Caco-2 (cell line): ENCODE measurements at places on chromosomes 11 and 22.

- DNase-seq: no peak
These were observed 7.9 kb downstream of the ASPHD2 start for GRCh38 chr22:26436903-26437515.

DNA sequence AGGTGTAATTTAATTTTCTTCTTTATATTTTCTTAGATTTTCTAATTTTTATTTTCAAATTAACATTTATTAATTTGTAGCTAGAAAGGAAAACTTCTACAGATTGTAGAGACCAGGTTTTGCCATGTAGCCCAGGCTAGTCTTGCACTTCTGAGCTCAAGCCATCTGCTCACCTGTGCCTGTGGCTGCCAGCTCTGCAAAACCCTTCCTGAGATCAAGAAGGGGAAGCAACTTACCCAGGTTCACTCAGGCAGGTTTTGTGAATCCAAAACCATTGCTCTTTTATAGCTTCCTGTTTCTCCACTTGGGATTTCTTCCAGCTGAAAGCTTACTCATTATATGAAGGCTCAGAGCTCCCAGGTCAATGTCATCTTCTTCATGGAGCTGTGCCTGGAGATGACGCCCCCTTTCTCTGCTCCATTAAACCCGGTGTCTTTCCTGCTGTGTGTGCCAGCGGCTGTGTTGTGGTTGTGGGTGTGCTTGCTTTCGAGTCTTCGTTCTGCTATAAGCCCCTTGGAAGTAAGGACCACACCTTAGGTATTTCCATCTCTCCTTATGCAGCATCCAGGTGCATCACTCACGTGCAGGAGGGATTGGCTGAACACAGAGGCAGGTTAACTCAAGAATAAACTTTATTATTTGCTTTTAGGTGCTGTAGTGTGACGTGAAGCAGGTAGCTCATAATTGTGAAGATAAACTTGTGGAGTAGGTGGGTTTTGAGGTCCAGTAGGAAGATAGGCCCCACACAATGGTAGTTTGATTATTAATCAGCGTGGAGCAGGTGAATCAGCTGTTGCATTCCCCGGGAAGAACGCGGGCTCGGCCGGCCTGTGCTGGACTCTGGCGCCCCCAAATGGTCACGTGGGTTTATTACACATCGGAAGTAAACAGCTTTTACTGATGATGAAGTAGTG is 42.2 kb upstream of the INCENP start:
- DNase-seq: peak; percentile 87

DNA sequence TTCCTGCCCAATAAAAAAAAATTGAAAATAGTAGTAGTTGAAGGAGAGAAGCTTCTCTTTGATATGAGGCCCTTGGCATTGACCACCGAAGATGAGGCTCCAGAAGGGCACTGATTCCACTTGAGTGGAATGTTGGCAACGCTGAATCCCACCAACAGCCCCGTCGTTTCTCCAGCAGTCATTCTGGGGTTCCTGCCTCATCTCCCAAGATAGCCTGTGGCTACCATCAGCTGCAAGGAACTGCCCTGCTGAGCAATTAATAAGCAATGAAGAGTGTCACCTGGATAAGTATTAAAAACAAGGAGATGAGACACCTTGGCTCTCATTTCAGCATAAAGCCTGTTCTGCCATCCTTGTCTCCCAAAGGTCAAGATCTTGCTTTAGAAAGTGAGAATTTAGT is 144.1 kb downstream of the CSNK2A3 start:
- no peak for DNase-seq

GRCh38 chr11:126502159-126502558 is 146.7 kb downstream of the ST3GAL4 start:
- DNase-seq: no peak

DNA sequence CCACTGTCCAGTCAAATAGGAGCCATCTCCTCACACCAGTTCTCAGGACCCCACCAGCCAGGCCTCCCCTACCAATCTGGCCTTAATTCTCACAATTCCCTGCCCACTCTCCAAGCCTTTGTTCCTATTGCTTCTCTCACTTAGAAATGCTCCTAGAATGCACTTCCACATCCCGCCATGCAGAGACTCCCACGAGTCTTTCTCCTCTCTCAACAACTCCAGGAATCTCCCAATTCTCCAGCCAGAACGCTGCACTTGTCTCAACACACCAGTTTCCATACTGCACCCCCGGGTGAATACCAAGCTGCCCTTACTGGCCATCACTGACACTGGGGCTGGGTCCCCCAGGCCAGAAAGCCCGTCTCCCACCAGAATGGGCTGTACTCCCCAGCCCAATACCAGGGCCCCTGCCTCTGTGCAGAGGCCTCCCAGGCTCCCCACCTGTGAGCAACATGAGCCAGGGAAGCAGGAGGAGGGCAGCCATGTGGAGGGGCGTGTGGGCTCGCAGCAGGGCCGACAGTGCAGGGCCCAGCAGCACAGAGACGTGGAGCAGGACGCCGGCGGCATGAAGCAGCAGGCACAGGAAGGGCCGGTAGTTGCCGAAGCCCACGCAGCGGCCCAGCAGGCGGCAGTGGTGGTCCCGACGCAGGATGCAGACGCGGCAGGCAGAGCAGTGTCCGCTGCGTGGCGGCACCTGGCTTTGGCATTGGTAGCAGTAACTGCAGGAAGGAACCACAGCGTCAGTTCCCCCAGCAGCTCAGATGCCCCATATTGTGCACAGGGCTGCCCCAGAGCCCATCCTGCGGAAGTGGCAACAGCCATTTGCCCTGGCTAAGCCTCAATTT is 2.4 kb downstream of the ZDHHC24 start:
- DNase-seq: no peak

DNA sequence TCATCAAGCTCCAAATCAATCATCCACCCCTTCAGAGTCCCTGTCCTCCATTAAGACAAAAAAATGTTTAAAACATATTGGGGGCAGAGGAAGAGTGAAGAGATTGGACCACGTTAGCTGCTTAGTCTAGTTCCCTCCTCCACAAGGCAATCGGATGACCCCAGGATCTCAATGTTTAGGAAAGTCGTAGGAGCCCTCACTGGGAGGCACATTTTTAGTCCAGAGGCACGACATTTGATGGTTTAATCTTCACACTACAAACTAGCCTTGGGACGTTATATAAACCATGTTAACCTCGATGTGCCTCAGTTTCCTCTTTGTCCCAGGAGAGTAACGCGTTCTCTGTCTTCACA is 588 bp upstream of the FAT3 start:
- no peak for DNase-seq

GRCh38 chr11:109378034-109378433 is 44.0 kb upstream of the C11orf87 start:
- no peak for DNase-seq

GRCh38 chr11:44176546-44177213 is 81.2 kb downstream of the EXT2 start:
- no peak for DNase-seq

DNA sequence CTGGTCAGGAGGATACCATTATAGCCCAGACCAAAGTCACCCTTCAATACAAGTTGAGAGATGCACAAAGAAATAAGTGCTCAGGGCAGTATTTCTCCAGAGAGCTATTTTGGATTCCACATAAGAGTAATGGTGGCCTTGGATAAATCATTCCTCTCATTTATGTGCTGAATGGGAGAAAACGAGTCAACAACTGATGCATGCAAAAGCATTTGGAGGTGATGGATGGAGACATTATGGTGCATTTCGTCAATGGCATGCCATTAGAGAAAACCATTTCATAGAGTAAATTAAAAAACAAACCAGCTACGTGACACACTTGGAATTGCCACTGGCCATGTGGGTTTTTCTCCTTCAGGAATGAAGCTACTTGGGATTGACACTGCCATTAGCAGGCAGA is 81.2 kb downstream of the ARL14EP start:
- DNase-seq: no peak

GRCh38 chr22:25156736-25157135 is 42.9 kb upstream of the CRYBB3 start:
- no peak for DNase-seq

DNA sequence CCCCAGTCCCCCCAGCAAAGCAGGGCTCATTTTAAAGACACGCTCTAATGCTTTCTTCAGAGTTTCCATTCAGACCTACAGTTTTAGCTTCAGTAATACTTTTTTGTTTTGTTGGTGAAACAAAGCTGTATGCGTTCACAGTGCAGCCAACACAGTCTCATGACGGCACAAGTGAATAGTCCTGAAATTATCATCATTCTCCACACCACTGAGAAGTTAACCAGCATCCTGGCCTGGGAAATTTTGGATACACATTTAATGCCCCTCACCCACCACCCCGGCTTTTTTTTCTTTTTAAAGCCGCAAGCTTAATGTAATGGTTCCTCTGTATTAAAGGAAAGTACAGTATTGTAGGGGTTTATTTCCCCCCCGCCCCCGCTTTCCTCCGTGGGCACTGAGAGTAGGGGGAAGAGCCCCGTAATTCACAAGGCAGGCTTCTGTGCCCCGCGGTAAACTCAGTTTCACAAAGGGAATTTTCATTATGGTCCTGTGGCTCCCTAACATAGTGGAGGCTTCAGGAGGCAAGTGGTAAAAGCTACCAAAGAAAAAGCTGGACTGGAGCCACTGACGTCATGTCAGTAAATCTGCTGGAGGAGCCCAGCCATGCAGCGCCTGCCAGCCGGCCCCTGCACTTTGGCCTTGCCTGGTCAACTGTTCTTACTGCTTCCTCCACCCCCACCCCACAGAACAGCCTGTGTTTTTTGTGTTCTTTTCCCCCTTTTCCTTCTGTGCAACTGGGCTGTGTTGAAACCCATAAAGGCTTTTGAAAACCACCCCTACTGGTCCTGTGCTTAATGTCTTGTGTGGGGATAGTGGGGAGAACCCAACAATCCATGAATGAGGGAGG is 18.2 kb downstream of the TEAD1 start:
- peak; percentile 86 for DNase-seq

- DNase-seq: no peak
These were observed 10.0 kb downstream of the RNH1 start for GRCh38 chr11:496834-497564.

DNA sequence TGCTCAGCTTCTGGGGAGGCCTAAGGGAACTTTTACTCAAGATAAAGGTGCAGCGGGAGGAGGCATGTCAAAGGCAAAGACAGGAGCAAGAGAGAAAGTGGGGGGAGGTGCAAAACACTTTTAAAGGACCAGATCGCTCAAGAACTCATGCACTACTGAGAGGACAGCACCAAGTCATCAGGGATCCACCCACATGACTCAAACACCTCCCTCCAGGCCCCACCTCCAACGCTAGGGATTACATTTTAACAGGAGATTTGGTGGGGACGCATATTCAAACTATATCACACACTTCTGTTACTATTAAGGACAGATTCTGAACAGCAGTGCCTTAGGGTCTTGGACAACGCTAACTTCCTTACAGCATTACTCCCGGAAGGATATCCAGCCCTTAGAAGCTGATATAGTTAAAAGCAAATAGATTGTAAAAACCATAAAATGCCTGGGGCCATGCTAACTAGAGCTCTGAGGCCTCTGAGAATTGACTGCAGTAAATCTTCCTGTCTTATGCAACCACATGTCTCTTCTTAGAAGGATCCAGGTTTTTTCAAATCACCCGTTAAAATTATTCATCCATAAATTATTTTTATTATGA is 16.7 kb upstream of the ZC3H12C start:
- peak; percentile 88 for DNase-seq

DNA sequence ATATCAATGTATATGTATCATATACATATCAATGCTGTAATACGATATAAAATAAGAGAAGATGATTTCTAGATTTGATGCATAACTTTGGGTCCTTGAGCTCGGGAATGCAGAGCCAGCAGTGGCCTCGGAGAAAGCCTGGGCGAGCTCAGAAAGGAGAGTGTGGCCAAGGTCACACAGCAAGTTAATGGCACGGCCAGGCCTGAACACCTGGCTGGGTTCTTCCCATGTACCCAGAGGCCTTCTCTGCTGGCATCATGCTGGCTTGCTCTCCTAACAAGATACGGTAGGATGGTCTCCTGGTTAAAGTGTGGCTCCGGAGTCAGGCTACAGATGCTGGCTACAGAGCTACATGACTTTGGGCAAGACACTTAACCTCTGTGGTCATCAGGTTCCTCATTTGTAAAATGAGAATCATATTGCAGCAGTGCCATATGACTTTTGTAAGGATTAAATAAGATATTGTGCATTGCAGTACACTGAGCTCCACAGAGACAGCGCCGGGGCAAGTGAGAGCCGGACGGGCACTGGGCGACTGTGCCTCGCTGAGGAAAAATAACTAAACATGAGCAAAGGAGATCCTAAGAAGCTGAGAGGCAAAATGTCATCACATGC is 29.9 kb downstream of the TPST2 start:
- no peak for DNase-seq

DNA sequence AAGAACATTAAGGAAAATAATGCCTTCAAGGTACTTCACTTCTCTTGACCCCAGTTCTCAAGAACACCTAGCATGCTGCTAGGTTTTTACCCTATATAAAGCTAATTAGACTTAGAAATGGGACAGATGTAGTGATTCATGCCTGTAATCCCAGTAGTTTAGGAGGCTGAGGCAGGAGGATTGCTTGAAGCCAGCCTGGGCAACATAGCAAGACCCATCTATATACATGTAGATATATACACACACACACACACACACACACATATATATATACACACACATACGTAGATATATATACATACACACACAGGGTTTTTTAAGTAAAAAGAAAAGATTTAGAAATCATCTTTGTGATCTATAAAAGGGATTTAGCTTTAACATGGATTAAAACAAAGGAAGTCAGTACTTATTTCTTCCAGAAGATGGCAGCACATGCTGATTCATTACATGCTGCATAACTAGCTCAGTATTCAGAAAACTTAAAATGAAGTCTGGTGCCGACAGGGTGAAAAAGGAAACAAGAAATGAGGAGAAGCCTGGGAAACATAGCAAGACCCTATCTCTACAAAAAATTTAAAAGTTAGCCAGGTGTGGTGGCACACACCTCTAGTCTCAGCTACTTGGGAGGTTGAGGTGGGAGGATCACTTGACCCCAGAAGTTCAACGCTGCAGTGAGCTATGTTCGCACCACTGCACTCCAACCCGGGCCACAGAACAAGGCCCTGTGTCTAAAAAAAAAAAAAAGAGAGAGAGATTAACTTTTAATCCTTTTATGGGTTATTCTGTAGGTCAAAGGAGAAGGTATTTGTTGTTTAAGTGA is 28.5 kb upstream of the RBX1 start:
- no peak for DNase-seq

DNA sequence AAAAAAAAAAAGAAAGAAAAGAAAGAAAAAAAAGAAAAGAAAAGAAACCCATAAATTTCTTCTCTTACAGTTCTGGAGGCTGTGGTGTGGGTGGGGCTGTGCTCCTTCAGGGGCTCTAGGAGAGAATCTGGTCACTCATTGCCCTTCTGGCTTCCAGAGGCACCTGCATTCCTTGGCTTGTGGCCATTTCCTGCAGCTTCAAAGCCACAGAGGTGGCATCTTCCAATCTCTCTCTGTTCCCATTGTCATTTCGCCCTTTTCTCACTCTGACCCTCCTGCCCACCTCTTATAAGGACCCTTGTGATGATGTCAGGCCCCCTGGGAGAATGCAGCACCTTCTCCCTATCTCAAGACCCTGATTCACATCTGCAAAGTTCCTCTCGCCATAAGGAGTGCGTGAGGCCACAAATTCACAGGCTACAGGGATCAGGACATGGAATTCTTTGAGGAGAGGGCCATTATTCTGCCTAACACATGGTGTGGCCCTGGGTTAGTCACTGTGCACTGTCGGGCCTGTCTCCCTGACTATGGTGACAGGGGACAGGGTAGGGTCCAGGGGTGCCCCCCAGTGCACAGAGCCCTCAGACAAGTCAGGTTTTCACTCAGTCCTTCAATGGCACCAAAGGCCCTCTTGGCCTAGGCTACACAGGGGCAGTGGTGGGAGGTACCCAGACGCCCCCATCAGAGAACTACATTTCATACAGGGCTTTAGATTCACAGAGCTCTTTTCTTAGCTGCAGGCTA is 38.6 kb upstream of the PRR5 start:
- no peak for DNase-seq

- DNase-seq: no peak
These were observed 7.1 kb downstream of the MS4A2 start for GRCh38 chr11:60095477-60096120.
